ENCODE measurements at places on chromosomes 1 and 21.

DNA sequence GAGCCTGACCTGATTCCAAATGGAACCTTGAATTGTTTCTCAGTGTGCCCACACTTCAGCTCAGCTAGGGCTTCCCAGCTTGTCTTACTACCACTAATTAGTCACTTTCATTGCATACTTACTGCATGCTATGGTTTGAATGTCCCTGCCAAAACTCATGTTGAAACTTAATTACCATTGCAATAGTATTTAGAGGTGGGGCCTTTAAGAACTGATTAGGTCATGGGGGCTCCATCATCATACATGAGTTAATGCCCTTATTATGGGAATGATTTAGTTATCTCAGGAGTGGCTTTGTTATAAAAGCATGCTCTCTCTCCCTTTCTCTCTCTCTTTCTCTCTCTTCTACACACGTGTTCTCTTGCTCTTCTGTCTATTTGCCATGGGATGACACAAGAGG lies 68.3 kb downstream of the NENF start:
- DNase-seq = no peak

GRCh38 chr1:55868026-55868425 lies 652.9 kb upstream of the USP24 start:
- no peak for DNase-seq

GRCh38 chr21:40687625-40688024 lies 159.3 kb downstream of the DSCAM start:
- no peak for DNase-seq

DNA sequence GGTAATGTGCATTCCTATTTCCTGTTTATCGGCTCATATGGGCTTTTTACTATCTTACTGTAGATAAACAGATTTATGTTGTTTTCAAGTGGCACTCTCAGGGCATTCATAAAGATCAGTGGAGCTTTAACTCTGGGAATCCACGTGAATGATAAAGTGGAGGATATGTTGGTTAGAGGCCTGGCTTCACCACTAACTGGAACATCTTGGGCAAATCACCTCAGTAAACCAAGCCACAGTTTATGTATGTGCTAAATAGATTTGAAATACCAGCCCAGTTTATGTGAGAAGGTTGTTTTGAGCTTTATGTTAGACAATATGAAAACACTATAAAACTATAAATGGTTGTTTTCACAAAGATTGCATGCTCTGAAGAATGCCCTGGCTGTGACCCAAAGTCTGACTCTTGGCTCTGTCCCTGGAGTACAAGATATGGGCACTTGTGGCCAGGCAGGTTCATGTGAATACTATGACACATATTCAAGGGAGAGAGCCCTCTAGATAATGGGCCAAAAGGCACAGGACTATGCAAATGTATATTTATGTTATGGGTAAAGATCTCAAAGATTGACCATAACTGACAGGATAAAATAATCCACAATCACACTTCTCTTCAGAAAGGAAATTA lies 36.7 kb downstream of the FAM163A start:
- no peak for DNase-seq

DNA sequence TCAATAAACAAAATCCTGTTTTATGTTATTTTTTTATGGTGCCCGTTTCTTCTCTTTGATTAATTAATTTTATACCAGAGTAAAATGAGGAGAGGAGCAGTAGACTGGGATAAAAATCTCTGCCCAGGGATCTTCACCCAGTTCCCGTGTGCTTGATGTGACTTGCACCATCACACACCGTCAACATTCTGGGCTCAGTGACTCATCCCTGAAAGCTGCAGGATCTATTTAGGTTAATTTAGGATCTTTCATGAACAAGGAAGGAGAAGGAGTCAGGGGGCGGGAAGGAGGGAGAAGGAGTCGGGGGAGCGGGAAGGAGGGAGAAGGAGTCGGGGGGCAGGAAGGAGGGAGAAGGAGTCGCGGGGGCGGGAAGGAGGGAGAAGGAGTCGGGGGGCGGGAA lies 182.4 kb downstream of the SMYD3 start:
- no peak for DNase-seq

DNA sequence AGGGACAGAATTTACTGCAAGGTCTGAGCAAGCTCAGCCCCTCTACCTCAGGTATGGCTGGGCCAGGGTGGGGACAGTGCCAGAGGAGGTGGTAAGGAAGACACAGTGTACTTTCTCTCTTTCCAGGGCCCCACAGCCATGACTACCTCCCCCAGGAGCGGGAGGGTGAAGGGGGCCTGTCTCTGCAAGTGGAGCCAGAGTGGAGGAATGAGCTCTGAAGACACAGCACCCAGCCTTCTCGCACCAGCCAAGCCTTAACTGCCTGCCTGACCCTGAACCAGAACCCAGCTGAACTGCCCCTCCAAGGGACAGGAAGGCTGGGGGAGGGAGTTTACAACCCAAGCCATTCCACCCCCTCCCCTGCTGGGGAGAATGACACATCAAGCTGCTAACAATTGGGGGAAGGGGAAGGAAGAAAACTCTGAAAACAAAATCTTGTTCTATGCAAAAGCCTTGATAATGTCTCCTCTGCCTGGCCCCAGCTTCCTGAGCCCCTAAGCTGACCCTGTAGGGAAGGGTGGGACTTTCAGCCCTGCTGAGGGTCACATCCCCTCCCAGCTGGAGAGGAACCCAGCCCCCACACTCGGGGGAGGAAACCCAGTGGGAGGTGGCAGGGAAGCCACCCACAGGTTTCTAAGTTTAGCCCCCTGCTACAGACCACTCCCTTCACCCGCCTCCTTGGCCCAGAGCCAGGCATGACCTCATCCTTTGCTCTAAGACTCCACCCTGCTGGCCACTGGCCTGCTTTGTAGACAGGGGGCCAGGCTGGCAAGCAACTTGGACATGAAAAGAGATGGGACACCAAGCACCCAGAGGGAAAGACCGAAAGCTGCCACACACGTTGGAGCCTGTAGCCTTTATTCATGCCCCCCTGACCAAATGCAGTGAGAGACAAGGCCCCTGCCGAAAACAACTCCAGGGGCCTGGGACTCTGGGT lies 6.4 kb downstream of the RHOC start:
- DNase-seq = peak; percentile 93

- no peak for DNase-seq
Observed at GRCh38 chr1:244957525-244957924, 93.2 kb upstream of the HNRNPU start.

DNA sequence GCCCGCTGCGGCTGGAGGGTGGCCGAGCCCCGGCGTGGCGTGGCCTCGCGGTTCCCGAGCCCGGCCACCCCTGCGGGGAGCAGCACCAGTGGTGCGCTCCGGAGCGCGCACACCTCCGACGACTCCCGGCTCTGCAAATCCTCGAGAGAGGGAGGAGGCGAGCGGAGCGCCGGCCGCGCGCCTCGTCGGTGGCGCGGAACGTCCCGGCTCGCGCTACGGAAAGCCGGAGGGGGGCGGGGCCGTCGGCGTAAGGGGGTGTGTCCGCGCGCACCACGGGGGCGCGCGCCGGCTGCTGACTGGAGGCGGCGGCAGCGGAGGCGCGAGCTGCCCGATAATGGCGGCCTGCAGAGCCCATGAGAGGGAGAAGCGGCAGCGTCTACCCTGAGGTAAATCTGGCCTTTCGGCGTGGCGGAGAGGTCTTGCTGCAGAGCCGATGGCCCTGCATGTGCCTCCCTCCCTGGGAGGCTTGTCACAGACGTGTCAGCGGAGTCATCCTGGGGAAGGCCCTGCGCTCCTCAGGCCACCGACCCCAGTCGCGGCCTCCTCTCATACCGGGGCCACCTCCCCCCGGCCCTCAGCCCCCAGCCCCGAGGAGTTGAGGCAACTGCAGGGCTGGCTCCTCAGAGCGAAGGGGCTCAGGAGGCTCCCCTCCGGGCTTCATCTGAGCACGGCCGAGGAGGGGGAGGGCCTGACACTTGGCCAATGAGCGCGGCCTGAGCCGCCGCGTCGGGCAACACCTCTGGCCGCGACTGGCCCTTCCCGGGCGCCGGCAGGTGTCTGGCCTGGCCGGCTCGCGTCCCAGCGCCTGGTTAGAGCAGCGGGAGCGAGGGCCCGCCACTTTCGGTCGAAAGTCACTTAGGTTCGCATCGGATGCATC lies at the start of gene PDIK1L:
TSS of gene PDIK1L (plus strand) at position 295 of the 877 bp plus-strand sequence. CDS start 2,485 bp downstream, outside the sequence.
- peak; percentile 96 for DNase-seq

DNA sequence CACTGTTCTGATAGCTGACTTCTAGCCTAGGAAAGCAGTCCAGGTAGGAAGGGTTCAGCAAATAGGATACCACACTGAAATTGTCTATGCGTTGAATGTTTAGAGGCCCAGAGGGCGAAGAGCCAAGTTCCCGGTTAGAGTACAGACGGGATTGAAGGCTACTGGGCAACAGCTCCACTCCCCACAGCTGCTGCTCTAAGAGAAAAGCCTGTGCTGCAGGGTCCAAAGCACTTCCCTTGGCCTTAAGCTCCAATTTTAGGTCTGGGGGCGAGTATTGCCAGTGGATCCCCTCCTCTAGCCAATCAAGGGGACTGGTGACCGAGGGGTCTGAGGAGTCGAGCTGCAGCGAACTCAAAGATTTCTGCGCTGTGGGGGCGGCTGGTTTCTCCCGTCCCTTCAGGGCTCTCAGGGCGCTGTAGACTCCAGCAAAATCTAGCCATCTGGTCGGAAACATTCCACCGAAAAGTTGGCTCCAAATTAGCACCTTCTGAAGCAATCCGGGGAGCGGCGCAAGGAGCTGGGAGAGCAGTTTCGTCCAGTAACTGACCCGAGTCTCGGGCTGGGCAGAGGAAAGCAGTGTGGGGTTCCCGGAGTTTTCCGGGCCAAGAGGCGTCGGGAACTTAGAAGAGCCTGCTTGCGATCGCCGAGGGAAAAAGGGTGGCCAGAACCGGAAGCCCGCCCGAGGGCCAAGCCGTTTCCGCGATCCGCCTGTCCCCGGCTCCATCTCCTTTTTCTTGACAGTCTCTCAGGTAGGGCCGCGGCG lies 748 bp downstream of the PPP1R15B start:
- DNase-seq = peak; percentile 75

GRCh38 chr1:16719571-16720350 lies 20.6 kb upstream of the RNU1-4 start:
- no peak for DNase-seq

DNA sequence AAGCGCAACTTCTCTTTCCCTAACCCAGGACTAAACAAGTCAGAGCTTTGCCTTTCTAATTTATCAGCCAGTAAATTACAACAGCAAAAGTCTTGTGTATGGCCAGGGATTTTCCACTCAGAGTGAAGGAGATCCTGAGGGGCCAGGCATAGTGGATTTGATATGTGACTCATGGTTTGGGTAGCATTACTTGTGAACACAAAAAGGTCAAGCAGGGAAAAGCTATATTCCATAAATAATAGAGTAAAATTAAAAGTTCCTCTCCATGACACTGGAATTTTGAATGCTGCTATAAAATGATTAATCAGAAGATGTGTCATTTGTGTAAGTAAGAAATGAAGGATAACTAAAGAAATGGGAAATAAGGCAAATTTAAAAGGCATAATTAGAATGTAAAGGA lies 284.8 kb downstream of the HLX start:
- no peak for DNase-seq

DNA sequence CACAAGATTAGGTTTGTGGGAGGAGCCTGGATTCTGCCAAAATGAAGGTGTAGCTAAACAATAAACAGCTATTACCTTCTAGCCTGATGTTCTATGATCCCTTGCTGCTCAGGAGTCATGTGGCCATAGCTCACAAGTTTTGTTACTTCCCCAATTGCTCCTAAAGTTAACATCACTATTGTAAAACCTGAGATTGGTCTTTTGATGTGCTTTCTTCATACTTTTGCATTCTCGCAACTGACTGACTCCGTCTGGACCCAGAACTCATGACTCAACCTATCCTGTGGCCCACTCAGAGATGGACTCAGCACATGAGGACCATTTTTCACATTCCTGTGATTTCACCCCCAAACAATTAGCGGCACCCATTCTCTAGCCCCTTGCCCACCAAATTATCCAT lies 69.1 kb downstream of the PTGS2 start:
- no peak for DNase-seq

- no peak for DNase-seq
Observed at GRCh38 chr1:173925306-173926242, 8.4 kb upstream of the SERPINC1 start.

DNA sequence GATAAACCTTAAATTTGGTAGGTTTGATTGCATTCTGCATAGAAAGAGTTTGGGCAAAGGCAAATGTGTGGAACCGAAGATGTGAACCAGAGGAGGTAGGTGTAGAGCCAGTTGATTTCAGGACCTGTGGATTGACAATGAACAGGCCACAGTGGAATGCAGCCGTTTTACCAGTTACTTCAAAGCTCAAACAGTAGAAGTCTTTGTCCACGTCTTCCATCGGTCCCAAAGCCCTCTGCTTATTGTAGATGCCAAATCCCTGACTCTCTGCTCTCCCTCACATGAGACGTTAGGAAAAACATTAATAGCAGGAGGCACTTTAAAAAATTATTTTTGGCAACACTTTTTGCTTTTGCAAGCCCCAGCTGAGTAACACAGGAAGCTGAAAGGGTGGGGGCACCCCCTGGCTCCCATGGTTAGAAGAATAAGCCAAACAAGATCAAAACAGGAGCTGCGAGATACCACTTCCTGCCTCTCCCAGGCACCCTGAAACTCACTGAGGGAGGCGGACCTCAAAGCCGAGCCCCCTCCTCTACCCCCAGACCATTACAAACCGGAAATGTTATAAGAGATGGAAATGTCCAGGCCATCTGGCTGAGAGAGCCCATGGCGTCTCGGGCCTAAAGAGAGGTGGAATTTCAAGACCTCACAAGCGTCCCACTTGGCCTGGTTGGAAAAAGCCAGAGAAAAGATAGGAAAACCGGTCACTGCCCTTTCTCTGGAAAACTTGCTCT lies 13.5 kb downstream of the TRAF3IP3 start:
- peak; percentile 75 for DNase-seq
